ENCODE measurements at places on chromosomes 13 and 19.

DNA sequence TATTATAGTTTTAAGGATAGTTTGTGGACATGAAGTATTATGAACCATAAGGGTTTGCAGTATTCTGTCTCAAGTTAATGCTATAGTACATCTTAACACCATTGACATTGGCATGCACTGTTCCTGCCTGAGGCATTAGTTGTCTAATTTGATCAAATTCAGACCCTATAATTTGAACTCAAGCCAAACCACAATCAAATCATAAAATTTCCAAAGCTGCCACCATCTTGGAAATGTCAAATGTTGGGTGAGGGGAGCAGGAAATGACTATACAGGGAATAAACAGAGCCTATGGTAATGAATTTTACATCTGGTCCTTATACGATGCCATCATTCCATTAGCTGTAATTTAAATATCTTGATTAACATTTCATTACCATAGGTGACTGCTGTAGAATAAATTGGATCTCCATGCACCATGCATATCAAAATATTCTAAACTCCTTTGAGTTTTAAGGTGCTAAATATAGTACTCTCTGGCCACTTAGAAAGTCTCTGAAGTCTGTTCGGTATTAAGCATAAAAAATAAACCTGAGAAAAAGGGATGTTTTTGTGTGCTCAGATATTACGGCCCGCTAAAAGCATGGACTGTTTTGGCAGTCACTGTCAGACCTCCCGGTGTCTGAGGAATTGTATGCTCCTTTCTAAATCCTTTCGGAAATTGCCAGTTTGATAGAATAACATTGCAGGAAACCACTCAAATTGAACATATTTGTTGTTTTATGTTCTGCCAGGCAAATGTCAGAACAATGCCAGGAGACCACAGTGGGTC lies 257.7 kb downstream of the SPRY2 start:
- H3K27me3 ChIP-seq = no peaks in the 10 kb centered on the region
- no peaks in the 10 kb centered on the region for H3K36me3 ChIP-seq
- H3K27ac ChIP-seq = no peak overlapping the region
- peaks cover 22% of the 10 kb centered on the region for H3K4me1 ChIP-seq
- no peak for DNase-seq
- no peak overlapping the region for H3K4me3 ChIP-seq

DNA sequence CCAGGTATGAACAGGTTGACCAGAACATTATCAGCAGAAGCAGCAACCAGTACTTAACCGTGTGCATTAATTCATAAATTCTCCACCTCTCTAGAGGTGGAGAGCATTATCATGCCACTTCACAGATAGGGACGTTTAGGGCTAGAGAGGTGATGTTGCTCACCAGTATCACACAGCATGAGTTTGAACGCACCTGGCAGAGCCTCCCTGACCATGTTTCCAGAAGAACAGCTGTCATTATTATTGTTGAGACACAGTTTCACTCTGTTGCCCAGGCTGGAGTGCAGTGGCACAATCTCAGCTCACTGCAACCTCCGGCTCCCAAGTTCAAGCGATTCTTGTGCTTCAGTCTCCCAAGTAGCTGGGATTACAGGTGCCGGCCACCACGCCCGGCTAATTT lies 6.8 kb downstream of the KANK2 start:
- no peak overlapping the region for H3K4me3 ChIP-seq
- no peak overlapping the region for H3K27ac ChIP-seq
- no peaks in the 10 kb centered on the region for H3K4me1 ChIP-seq

- H3K36me3 ChIP-seq = no peaks in the 10 kb centered on the region
- no peaks in the 10 kb centered on the region for H3K27me3 ChIP-seq
- H3K27ac ChIP-seq = no peak overlapping the region
- no peaks in the 10 kb centered on the region for H3K4me1 ChIP-seq
- no peak overlapping the region for H3K4me3 ChIP-seq
These were observed 371.3 kb downstream of the COG6 start for GRCh38 chr13:40026741-40027140.

DNA sequence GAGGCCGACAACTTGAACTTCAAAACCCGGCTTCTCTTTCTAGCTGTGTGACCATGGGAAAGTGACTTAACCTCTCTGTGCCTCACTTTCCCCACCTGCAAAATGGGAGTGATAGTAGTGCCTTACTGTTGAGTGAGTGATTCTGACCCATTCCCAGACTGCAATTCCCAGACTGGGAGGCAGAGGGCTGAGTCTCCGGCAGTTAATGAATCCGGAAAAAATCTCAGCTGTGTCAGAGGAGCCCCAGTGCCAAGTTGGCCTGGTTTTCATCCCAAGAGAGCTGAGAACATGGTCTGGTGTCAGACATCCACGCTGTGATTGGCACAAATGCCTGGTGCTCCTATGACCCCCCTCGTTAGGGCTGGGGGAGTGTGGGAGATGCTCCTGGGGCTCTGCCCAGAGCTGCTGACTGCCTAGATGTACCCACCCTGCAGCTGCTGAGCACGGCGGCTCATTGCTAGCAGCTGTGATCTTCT lies 50.0 kb downstream of the PIN1 start:
- H3K4me3 ChIP-seq = no peak overlapping the region
- H3K36me3 ChIP-seq = no peaks in the 10 kb centered on the region
- no peak for DNase-seq
- no peak overlapping the region for H3K27ac ChIP-seq
- no peaks in the 10 kb centered on the region for H3K4me1 ChIP-seq
- H3K27me3 ChIP-seq = no peaks in the 10 kb centered on the region

DNA sequence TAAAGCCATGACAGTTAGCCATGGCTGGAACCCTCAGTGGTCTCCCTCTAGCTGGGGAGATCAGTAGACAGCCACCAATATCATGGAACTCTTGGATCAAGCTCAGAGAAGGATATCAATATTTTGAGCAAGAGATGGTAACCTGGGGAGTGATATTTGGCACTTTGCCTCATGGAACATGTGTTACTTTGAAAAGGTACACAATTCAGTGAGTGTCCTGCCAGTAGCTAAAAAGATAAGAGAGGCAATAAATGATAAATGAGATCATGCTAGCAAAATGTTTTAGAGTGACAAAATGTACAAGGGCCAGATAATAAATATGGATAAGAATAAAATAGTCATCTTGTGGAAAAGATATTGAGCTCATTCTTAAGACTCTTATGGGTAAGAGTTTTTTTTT lies 1618.7 kb downstream of the OLFM4 start:
- DNase-seq = no peak
- no peaks in the 10 kb centered on the region for H3K4me1 ChIP-seq
- no peak overlapping the region for H3K4me3 ChIP-seq
- no peaks in the 10 kb centered on the region for H3K36me3 ChIP-seq
- H3K27ac ChIP-seq = no peak overlapping the region

GRCh38 chr13:113210833-113211232 lies 1.4 kb downstream of the CUL4A start:
- H3K27me3 ChIP-seq = no peaks in the 10 kb centered on the region
- peak overlapping the region; percentile 89 for H3K4me3 ChIP-seq
- peaks cover 7% of the 10 kb centered on the region for H3K36me3 ChIP-seq
- peaks cover 4% of the 10 kb centered on the region for H3K4me1 ChIP-seq
- no peak overlapping the region for H3K27ac ChIP-seq
- DNase-seq = no peak

GRCh38 chr19:40192758-40193586 lies 1.7 kb downstream of the MAP3K10 start:
- no peaks in the 10 kb centered on the region for H3K4me1 ChIP-seq
- H3K4me3 ChIP-seq = no peak overlapping the region
- no peaks in the 10 kb centered on the region for H3K36me3 ChIP-seq
- H3K27me3 ChIP-seq = no peaks in the 10 kb centered on the region
- DNase-seq = no peak
- no peak overlapping the region for H3K27ac ChIP-seq

- DNase-seq = no peak
- no peak overlapping the region for H3K27ac ChIP-seq
- H3K36me3 ChIP-seq = no peaks in the 10 kb centered on the region
- H3K4me3 ChIP-seq = no peak overlapping the region
- no peaks in the 10 kb centered on the region for H3K27me3 ChIP-seq
These were observed 182.7 kb upstream of the CSNK1A1L start for GRCh38 chr13:37288057-37288720.

DNA sequence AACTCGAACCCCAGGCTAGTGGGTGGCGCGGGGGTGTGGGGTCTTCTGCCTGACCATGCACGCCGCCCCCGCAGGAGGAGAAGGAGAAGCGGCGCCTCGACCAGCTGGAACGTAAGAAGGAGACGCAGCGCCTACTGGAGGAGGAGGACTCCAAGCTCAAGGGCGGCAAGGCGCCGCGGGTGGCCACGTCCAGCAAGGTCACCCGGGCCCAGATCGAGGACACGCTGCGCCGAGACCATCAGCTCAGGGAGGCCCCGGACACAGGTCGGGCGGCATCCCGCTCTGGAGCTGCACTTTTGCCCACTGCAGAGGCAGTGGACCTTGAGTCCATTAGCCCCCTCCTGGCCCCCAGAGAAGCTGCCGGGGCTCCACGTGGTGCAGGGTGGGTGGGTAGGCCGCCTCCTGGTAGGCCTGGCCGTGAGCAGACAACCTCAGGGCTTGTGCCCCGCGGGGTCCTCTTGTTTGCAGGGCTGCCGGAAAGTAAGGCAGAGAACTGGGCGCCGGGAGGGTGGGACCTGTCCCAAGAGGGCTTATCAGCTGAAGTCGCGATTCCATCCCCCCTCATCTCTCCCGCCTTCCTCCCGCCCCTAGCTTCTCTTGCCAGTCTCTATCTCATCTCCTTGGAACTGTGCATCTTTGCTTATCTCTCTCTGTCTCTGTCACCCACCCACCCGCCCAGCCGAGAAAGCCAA lies 9.9 kb downstream of the CCDC124 start:
- no peaks in the 10 kb centered on the region for H3K27me3 ChIP-seq
- DNase-seq = no peak
- H3K4me3 ChIP-seq = no peak overlapping the region
- no peak overlapping the region for H3K27ac ChIP-seq

- H3K27me3 ChIP-seq = no peaks in the 10 kb centered on the region
- peaks cover 13% of the 10 kb centered on the region for H3K4me1 ChIP-seq
- DNase-seq = no peak
- peak overlapping the region; percentile 98 for H3K27ac ChIP-seq
These were observed 752 bp downstream of the RPL18A start for GRCh38 chr19:17860331-17860992.
